NCI-H82 (cell line): ENCODE measurements at places on chromosomes 12 and 14.

GRCh38 chr12:107351713-107352112 is 258.4 kb upstream of the CRY1 start:
- no peak for DNase-seq

- DNase-seq = peak; percentile 86
Observed at GRCh38 chr12:120394483-120395367, 25.8 kb upstream of the MSI1 start.

- no peak for DNase-seq
Observed at GRCh38 chr12:17975763-17976162, 114.2 kb downstream of the RERGL start.

- peak; percentile 30 for DNase-seq
Observed at GRCh38 chr12:1500095-1500801, 94.1 kb downstream of the FBXL14 start.

- peak; percentile 39 for DNase-seq
Observed at GRCh38 chr12:64608901-64609535, 1.3 kb upstream of the RASSF3 start.

GRCh38 chr14:71372411-71372838 is 465.2 kb downstream of the PCNX1 start:
- DNase-seq = no peak

- DNase-seq = peak; percentile 87
Observed at GRCh38 chr12:106247674-106248311, at the start of gene CKAP4. Gene CKAP4, minus strand, starts transcription at chr12:106248020. Its CDS starts 169 bp downstream, at chr12:106247851.

GRCh38 chr12:88833641-88834116 is 253.4 kb upstream of the KITLG start:
- DNase-seq = no peak

- DNase-seq = no peak
Observed at GRCh38 chr14:19947413-19948090, 16.8 kb downstream of the OR4K1 start.

DNA sequence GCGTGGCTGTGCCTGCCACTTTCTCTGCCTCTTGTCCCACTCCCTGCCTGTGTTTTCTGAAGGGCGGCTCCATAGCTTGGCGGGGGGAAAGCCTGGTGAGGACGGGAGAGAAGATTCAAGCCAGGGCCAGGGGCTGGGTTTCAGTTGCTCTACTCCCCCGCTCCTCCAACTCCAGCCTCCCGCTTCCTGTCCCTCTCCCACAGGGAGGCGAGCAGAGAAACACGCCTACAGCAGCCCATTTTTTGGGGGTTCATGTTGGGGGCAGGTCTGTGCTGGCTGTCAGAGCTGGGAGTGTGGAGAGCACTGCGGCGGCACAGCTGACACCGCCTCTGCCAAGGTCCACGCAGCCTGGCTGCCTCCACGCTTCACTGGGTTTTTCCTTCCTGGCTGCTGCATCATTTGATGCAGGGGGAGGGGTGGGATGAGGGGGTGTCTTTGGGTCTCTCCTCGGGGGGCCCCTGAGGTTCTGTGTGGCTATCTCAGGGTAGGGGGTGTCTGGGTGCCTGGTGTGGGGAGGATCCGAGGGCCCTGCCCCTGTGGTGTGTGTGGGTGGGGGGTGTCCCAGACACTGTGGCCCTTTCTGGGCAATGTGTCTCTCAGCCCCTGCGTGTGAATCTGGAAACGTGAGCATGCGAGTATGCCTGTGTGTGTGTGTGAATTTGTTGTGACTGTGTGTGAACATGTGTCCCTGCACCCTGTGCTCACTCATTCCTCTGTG is 10.7 kb upstream of the KRT80 start:
- DNase-seq = peak; percentile 54

DNA sequence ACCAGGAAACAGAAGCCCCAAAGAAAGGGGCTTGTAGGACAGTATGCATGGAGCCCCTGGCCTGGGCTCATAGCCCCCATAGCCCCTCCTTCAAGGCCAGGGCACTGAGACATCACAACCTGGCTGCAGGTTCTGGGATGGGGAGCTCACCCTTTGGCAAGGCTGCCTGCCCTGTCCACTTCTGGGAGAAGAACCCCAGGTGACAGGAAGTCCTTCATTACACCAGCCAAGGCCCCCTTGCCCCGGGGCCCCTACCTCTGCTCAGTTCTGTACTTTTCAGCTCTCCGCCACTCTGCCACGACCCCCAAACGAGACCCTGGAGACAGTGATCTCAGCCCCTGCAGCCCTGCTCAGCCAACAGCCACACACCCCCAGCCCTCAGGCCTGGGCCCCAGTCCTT is 223.2 kb upstream of the RTL1 start:
- DNase-seq = no peak

DNA sequence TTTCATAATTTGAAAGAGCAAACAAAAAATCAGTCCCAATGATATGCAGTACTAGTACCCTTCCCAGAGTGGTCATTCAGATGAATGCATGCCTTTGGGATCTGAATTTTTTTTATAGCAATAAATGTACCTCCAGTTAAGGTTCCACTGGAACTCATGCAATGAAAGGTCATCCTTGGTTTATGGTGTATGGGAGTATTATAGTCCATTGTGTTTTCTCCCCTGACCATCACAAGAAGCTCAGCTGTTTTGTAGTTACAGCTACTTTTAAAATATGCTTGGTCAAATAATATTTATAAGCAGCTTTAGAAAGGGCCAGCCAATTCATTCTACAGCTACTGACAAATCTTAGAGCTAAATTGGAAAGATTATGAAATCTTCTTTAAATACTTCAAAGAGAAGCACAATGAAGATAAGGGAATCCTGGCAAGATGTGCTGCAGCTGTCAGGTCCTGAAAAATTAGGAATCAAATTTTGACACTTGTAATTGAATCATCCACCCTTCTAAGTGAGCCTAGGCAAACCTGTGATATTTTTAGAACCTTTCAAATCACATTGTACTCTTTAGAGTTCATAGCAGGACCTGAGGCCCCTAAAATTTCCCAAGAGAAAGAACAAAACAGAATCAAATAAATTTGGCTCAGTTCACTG is 46.5 kb downstream of the IFT81 start:
- no peak for DNase-seq

GRCh38 chr12:132049876-132050275 is 94.2 kb downstream of the DDX51 start:
- peak; percentile 89 for DNase-seq

DNA sequence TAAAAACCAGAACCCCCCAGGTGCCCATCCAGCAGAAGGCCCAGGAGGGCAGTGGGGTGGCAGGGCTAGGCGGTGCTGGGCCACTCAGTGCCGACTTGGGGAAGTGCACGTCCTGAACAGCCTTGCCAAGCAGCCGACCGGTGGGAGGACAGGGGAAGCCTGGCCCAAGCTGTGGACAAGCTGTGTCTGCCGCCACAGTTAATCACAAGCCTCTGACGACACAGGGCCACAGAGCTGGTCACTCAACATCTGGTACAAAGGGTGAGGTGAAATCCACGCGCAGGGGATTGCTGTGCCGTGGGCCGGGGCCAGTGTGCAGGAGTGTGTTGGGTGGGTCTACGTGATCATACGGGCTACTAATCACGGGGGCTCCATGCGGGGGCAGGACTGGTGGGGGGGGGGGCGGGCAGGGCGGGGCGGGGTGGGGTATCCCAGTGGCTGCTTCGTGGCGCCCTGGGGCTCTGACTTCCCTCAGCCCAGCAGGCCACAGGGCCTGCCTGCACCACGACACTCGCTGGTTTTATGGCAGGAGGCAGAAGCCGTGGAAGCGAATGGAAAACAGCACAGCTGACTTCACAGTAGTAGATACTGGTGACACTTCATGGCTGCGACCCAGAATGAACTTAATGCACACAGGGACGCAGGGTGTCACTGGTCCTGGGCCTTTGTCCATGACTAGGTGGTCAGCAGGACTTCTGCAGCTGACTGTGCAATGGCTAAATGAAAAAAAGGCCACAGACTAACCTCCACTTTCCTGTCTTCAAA is 10.2 kb downstream of the AMN start:
- DNase-seq = no peak

- DNase-seq = no peak
Observed at GRCh38 chr14:95198320-95198719, 41.0 kb upstream of the DICER1 start.

GRCh38 chr14:96303981-96304380 is 48.0 kb downstream of the BDKRB1 start:
- no peak for DNase-seq

- DNase-seq = peak; percentile 12
Observed at GRCh38 chr12:9883175-9883574, 1.9 kb downstream of the KLRF2 start.

DNA sequence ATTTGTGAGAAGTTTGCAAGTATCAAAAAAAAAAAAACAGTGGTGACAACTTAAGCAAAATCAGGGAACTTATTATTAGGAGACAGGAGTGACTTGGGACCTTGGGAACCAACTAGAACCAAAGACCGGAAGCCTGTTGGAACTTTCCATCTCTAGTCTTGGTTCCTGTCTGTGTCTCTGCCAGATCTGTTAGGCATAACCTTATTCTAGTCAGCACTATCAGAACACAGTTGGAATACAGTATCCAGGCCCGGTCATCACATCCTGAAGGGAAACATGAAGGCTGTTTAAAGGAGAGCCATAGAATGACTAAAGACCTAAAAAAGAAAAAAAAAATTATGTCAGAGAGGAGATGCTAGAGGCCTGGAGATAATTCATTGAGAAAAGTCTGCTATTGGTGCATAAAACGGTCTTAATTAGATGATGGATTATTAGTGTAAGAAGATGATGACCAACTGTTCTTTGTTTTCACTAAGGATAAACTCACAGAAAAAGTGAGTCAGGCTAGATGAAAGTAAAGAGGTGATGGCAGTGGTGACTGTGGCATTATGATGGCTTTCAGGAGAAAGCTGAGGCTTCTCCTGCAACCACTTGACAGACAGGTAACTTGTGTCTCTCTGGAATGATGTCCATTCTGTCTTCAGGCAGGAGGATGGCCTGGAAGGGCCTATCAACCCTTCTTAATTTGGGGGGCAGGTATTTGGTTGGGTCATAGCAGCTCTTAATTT is 28.2 kb downstream of the DACT1 start:
- peak; percentile 77 for DNase-seq

DNA sequence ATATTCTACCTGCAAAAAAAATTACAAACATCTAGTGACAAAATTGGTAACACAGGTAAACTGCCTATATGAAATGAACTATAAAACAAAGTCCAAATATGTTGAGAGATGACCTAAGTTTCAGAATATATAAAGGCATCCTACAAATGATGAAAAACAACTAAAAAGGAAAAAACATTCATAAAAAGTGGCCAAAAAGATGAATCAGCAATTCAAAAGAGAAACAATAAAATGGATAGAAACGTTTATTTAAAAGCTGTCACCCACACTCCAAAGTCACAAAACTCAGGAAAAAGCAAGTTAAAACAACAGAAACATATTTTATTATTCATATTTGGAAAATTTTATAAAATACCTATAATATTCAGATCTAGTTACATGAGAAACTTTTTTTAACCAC is 106.5 kb upstream of the DCN start:
- DNase-seq = no peak

DNA sequence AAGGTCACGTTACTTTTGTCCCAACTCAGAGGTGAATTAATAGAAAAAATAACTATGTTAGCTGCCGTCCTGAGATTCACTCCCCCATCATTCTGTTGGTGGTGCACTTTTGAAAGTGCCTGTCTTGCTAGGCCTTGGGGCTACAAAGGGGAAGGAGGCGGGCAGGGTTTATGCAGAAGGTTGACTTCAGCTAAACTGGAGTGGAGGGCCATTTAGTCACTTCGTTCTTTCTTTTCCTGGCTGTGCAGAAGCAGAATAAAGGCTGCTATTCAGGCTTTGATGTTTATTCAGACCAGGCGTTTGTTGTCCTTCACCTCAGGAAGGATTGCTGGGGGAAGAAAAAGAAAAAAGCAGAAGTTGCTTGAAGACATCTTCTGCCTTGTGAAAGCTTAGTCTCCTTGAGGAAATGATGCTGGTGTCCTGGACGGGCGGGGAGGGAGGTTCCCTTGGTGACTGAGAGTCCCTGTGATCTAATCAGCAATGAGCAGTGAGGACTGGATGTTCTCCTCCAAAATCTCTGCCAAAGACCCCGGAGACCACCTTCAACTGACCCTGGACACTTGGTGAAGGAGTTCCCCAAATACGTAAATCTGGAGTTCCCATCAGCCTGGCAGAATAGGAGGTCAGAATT is 4.0 kb downstream of the GLT1D1 start:
- DNase-seq = no peak

GRCh38 chr12:101186291-101186690 is 23.7 kb downstream of the SLC5A8 start:
- DNase-seq = no peak

GRCh38 chr14:39015964-39016577 is 87.0 kb downstream of the SEC23A start:
- no peak for DNase-seq

DNA sequence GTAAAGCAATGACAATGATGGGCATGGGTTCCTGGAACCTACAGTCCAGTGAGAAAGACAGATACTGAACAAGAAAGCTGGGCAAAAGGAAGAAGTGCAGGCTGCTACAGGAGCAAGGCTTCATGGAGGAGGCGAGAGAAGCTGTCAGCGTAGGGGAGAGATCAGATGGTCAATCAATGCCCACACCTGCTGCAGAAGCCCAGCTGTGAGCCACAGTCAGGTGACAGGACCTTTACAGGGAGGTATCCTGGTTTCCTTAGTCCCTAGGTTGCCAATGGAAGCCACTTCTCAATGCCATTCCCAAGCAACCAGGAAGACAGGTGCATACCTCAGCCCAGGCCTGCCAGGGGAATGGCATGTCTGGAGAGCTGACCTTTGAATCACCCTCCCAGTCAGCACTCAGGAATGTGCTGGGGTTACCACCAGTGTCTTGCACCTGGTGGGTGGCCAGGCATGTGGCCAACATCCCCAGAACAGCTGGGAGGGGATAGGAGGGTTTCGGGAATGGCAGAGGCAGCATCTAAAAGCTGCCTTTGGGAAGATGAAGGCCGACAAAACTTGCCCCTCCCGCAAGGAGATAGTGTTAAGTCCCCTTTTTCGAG is 170.3 kb downstream of the TTC7B start:
- DNase-seq = no peak

DNA sequence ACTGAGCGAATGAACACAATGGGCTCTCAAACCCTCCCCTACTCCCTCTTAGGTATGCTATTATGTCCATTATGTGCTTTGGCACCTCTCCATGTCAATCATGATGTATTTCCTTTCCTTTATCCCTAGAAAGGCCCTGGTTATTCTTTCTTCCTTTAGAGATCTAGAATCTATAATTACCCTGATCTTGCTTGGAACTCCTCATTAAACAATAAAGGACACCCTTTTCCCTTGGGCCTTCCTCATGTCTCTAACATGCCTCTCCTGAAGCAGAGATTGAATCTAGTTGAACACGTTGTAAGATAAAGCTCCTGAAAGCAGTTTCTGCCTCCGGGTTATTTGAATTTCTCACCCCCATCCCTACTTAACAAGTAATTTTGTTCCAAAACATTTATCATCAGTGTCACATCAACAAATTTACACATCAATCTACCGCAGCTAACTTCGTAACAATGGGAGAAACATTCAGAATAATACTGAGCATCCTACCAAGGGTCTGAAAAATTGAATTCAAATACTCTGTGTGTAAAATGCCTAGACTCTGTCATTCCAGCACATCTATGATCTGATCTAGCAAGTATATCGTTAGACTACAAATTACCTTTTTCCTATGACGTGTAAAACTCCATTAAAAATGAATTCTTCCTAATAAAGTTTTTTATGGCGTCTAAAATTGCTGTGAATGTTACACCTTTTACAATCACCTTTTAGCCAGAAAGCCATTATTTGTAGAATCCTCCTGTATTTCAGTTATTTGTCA is 5.4 kb downstream of the USP44 start:
- DNase-seq = peak; percentile 16

GRCh38 chr12:99367181-99367580 is 280.4 kb upstream of the GARIN6 start:
- DNase-seq = no peak

- DNase-seq = no peak
Observed at GRCh38 chr14:41303506-41303905, 303.2 kb upstream of the LRFN5 start.

- DNase-seq = no peak
Observed at GRCh38 chr12:130483616-130484180, 146.0 kb downstream of the PIWIL1 start.
